ENCODE measurements at places on chromosomes 6 and 20. TPM values are rescaled to one million over a fixed set of nuclear protein-coding genes. Genes with fewer than 3 reads are reported as not detected.

LY6G6C gene
- total RNA-seq, result not detected

TRIM26 gene
- total RNA-seq, result 15.1 TPM

SKIC2 gene
- 63.7 TPM for total RNA-seq

SLC24A3 gene
- total RNA-seq, result 6.5 TPM

RPS10 gene
- 934 TPM for total RNA-seq

OR2B6 gene
- not detected for total RNA-seq

PPP1R14C gene
- under 0.01 TPM for total RNA-seq

MAP3K5 gene
- 14.5 TPM for total RNA-seq

GOPC gene
- total RNA-seq, result 83.7 TPM

UNC93A gene
- total RNA-seq, result not detected

ZBTB46 gene
- 0.59 TPM for total RNA-seq

NOX3 gene
- not detected for total RNA-seq

SMOC2 gene
- not detected for total RNA-seq

CCDC28A gene
- 9.1 TPM for total RNA-seq

GABRR1 gene
- not detected for total RNA-seq

FAM83B gene
- total RNA-seq, result not detected

PGM3 gene
- total RNA-seq, result 279 TPM

TUBB2B gene
- total RNA-seq, result 18.3 TPM

REM1 gene
- not detected for total RNA-seq

CRYBG1 gene
- total RNA-seq, result 3.6 TPM

UBE2V1 gene
- 35.6 TPM for total RNA-seq

SPDEF gene
- not detected for total RNA-seq

BPIFA2 gene
- total RNA-seq, result not detected

GTF2H4 gene
- total RNA-seq, result 12.5 TPM

RNF182 gene
- 0.30 TPM for total RNA-seq

GPSM3 gene
- total RNA-seq, result 0.59 TPM

STX16 gene
- total RNA-seq, result 66.2 TPM

ALDH8A1 gene
- total RNA-seq, result 3.8 TPM

DEFB132 gene
- not detected for total RNA-seq

GLO1 gene
- 91.2 TPM for total RNA-seq

TGM3 gene
- total RNA-seq, result not detected

BNIP5 gene
- not detected for total RNA-seq

CLIC5 gene
- not detected for total RNA-seq

FAM209B gene
- not detected for total RNA-seq

BHLHE23 gene
- not detected for total RNA-seq

VWA7 gene
- 0.09 TPM for total RNA-seq

UBE3D gene
- total RNA-seq, result 7.2 TPM

TP53TG5 gene
- not detected for total RNA-seq

NKX2-2 gene
- not detected for total RNA-seq

CAP2 gene
- total RNA-seq, result 27.6 TPM

HSPA12B gene
- total RNA-seq, result not detected

EFCAB8 gene
- under 0.01 TPM for total RNA-seq

CHRNA4 gene
- not detected for total RNA-seq

ZNF311 gene
- total RNA-seq, result 1.5 TPM

MCUR1 gene
- 9.6 TPM for total RNA-seq

C20orf144 gene
- total RNA-seq, result 0.05 TPM

LRP11 gene
- total RNA-seq, result 130 TPM

SRSF6 gene
- 35.0 TPM for total RNA-seq

ABHD16B gene
- total RNA-seq, result 0.09 TPM

CYP39A1 gene
- not detected for total RNA-seq

FAM83C gene
- total RNA-seq, result not detected

TPX2 gene
- 28.5 TPM for total RNA-seq

BPIFB1 gene
- not detected for total RNA-seq

HLA-DQA1 gene
- total RNA-seq, result not detected

GPX5 gene
- not detected for total RNA-seq

Measured in smooth muscle cell of the umbilical artery (primary cell).